ENCODE measurements at places on chromosomes 5 and 9.

GRCh38 chr9:4139196-4139595 lies 160.7 kb downstream of the GLIS3 start:
- DNase-seq, result no peak

DNA sequence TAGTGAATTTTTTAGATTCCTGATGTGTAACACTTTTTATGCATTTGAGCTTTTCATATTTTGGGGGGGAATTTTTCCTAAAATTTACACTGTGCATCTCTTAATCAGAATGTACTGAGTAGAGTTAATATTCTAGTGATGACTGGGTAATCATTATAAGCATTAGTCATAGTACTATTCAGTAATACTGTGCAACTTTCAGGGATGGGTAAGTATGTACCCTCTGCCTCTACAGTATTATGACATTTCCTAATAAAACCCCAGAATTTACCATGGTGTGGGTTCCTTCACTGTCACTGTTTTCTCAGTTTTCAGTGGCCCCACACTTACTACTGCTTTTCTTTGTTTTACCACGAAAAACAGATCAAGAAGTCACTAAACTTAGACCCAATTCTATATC lies 2.8 kb upstream of the CMYA5 start:
- DNase-seq, result no peak

DNA sequence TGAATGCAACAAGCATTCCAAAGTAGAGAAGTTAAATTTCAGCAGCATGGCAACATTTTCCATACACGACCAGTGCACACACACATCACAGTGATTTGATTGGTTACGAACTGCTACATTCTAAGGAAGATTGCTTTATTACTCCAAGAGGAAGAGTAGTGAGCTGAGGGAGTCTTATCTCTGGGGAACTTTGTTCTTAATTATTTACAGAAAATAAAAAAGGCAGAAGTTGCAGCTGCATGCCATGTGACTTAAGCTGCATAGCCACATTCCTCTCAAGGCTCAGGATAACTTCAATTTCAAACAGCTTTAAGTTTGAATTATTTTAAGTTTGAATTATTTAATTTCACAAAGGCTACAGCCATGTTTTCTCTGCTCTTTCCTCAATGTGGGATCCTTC lies 71.6 kb upstream of the HSPB3 start:
- no peak for DNase-seq

DNA sequence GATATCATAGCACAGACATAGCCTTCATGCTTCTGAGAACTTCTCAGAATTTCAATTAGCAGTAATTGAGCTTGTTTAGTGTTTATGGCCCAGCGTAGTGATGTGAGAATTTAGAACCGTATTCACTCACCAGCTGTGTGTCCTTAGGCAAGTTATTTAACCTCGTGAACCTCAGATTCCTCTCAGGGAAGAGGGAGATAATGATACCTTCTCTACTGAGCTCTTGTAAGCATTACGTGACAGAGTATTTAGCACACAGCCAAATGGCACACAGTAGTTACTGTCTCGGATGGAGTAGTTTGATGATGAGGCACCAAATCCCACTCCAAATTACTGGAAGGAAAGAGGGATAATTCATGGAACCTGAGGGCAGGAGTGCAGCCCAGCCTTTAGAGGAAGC lies 429.3 kb downstream of the CCDC171 start:
- no peak for DNase-seq

GRCh38 chr9:75242426-75242825 lies 154.1 kb downstream of the OSTF1 start:
- DNase-seq, result peak; percentile 15

DNA sequence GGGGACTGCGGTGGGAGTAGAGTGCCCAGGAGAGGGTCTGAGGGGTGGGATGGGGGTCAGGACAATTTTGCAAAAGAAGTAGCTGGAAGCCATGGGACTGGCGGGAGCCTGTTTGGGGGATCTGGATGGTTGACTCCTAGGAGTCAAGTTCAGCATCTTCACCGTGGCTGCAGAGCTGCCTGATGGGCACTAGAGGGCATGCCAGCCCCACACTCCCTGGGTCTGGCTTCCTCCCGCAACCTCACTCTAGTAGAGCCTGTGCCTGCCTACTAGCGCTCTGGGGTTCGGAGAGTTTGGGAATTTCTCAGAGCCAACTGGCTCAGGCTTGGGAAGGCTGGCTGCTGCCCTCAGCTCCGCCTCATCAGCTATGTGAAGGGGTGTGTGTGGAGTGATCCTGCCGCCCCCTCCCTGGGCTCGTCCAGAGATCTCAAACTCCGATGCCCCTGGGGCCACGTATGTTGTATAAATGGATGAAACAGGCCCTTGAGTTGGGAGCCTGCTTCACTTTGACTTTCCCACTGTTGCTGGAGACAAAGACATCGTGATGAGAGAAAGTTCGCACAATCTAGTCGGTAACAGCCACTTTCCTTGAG lies 10.8 kb downstream of the TSPAN17 start:
- DNase-seq, result peak; percentile 85

- DNase-seq, result no peak
Measured at GRCh38 chr5:91028499-91028956, 354.6 kb downstream of the ARRDC3 start.

DNA sequence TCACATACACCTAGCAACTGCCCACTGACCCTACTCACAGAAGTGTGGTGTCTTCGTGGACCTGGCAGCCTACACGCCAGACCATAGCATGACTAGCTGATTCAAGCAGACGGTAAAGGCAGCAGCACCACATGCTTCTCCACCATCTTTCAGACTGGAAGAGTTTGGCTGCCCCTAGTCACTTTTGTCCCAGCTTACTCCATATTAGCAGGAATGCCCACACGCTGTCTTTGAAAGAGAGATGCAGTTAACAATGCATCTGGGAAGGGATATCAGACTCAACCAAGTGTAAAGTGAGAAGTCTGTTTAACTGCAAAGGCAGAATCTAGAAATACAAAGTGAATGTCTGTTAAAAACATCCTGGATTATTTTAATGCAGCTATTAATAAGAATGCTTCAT lies 177.2 kb upstream of the GNA14 start:
- no peak for DNase-seq

- no peak for DNase-seq
Measured at GRCh38 chr5:107857785-107858184, 187.0 kb upstream of the EFNA5 start.

DNA sequence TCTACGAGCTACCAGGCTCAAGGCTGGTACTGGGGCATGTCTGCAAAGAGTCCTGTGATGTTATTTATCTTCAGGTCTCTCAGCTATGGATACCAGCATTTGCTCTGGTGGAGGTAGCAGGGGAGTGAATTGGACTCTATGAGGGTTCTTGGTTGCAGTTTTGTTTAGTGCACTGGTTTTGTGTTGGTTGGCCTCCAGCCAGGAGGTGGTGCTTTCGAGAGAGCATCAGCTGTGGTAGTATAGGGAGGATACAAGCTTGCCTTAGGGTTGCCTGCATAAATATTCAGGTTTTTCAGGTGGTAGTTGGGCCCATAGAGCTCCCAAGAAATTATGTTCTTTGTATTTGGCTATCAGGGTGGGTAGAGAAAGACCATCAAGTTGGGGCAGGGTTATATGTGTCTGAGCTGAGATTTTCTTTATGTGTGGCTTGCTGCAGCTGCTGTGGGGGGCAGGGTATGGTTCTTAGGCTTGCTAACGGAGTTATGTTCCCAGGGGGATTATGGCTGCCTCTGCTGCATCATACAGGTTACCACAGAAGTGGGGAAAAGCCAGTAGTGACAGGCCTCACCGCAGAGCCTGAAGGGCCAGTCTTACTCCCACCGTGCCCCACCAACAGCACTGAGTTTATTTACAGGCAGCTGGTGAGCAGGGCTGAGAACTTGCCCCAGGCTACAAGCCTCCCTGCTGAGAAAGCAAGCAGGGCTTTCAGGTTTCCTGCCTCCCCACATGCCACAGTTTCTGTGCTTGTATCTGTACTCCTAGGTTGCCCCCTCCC lies 9.7 kb upstream of the RIOK2 start:
- no peak for DNase-seq

GRCh38 chr5:122394284-122394930 lies 82.4 kb downstream of the SNCAIP start:
- DNase-seq, result no peak

GRCh38 chr5:134077926-134078580 lies 36.4 kb upstream of the TCF7 start:
- no peak for DNase-seq

GRCh38 chr9:27582794-27583193 lies 9.5 kb upstream of the C9orf72 start:
- DNase-seq, result no peak

DNA sequence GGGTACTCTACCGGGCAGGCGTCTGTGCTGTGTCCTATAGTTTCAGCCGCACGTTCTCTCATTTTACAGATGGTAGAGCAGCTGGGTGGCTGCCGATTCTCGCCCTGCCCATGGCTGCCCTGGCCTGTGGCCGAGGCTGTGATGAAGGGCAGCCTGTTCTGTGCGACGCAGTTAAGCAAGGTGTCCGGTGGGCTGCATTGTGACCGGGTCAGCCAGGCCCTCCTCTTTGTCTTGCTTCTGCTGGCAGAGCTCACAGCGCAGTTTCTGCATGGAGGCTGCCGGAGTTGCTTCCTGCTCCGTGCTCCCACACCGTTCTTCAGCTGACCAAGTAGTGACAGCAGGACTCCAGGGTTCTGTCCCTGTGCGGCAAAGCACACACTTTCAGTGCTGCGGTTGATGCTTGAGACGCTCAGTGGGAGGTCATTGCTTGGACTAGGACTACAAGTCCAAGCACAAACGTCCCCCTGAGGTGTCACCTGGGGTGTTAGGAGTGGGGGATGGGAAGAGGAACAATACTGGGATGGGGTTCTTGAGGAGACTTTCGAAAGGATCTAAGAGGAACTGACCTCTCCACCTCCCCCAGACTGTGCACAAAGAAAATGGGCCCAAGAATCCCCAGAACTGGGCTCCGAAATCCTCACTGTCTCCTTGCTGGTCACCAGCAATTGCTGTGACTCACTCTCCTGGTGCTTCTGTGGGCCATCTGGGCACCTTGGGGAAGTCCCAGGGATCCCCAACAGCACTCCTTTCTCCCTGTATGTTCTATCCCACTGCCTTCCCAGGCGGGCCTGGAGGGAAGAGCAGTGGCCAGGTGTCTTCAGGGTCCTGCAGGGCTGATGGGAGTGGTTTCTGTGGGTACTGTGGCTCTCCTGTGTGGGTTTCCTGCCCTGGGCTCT lies 58.2 kb downstream of the GADD45G start:
- DNase-seq, result peak; percentile 67

- no peak for DNase-seq
Measured at GRCh38 chr5:176810687-176811501, 535 bp downstream of the UNC5A start.

GRCh38 chr5:78587081-78587774 lies 61.3 kb downstream of the LHFPL2 start:
- DNase-seq, result no peak

DNA sequence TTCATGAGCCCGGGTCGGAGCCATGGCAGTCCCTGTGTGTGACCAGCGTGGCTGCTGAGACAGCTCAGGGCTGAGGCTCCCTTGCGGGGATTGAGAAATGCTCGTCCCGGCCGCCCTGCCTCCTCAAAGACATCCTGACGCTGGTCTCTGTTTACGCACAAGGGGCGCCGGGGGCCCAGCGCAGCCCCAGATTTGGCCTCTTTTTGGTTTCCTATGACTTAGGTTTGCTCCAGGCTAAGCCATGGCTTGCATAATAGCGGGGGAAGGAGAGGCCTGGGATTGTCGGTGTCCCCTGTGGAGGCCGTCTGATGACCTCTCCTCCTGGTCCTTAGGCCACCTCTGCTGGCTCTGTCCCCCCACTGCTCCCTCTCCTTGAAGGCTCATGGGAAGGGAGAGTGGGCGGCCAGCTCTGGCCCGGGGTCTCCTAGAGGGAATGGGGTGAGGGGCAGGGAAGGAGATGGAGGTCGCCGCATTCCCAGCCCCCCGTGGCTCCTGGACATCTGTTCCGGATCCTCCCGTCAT lies 3.5 kb downstream of the LAMC3 start:
- no peak for DNase-seq

- no peak for DNase-seq
Measured at GRCh38 chr5:98205691-98206461, 567.6 kb upstream of the RGMB start.

GRCh38 chr5:107263387-107264018 lies 407.2 kb downstream of the EFNA5 start:
- DNase-seq, result no peak

DNA sequence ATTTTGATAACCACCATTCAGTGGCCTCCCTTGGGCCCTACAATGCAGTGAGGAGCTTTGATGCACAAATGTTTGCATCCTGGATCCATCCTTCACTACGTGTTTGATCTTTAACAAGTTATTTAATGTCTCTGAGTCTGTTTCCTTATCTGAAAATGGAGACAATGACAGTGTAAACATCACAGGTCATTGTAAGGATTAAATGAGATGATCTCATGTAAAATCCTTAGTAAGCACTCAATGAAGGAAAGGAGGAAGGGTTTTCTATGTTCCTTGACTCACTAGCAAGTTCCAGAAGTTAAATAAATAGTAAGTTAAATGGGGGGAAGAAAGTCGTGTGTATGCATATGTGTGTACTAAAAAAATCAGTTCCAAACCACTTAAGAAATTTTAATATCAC lies 9.8 kb upstream of the SLC36A3 start:
- DNase-seq, result no peak

- DNase-seq, result no peak
Measured at GRCh38 chr9:9229269-9229668, 1383.5 kb downstream of the PTPRD start.

- DNase-seq, result no peak
Measured at GRCh38 chr5:111254613-111255012, 30.4 kb downstream of the CAMK4 start.

DNA sequence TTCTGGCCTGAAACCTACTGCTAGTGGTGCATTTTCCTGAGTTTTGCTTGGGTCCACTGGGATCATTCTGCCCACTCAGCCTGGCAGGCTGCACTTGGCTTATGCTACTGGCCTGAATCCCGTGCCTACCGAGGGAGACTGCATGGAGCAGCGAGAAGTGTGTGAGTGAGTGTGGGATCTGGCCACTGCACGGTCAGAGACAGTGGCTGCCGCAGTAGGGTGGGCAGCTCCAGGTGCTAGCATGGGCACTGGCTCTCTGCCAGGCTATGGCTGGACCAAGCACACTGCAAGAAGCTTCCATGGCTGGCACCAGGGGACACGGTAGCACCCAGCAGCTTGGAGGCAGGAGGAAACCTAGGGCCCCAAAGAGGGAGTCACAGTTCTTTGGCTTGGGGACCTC lies 1058.7 kb upstream of the ACO1 start:
- no peak for DNase-seq

DNA sequence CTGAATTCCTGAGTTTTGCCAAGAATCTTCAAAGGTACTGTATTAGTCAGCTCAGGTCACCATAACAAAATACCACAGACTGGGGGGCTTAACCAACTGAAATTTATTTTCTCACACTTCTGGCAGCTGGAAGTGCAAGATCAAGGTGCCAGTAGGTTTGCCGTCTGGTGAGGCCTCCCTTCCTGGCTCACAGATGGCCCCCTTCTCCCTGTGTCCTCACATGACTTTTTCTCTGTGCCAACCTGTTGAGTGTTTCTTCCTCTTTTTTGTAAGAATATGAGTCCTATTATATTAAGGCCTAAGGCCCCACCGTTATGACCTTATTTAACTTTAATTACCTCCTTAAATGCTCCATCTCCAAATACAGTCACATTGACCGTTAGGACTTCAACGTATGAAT lies 156.1 kb upstream of the KIF2A start:
- no peak for DNase-seq

- DNase-seq, result peak; percentile 52
Measured at GRCh38 chr5:100826133-100826532, 76.9 kb downstream of the ST8SIA4 start.

- peak; percentile 75 for DNase-seq
Measured at GRCh38 chr9:6584881-6585597, 60.5 kb downstream of the GLDC start.

- DNase-seq, result no peak
Measured at GRCh38 chr9:113932906-113933584, 56.9 kb downstream of the ZNF618 start.
